ENCODE measurements at places on chromosomes 16 and 17.
A peak's percentile ranks its signal among the peaks of the same experiment; 100 is the strongest.

GRCh38 chr16:11783319-11784037 is 13.6 kb downstream of the ZC3H7A start:
- peak; percentile 84 for DNase-seq

DNA sequence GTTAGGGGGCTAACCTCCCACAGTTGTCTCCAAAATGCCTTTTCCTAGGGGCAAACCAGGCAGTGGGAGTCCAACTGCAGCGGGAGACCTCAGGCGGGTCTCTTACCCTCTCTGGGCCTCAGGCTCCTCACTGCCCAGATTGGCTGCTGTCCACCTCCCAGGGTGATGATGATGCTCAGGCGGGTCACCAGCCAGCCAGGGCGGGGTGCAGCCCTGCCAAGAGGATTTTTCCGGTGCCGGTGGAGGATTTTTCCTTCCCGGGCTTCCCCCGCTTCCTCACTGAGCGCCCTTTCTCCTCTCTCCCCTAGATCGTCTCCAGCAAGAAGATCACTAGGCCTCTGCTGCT is 22.8 kb downstream of the CPNE2 start:
- DNase-seq, result no peak

DNA sequence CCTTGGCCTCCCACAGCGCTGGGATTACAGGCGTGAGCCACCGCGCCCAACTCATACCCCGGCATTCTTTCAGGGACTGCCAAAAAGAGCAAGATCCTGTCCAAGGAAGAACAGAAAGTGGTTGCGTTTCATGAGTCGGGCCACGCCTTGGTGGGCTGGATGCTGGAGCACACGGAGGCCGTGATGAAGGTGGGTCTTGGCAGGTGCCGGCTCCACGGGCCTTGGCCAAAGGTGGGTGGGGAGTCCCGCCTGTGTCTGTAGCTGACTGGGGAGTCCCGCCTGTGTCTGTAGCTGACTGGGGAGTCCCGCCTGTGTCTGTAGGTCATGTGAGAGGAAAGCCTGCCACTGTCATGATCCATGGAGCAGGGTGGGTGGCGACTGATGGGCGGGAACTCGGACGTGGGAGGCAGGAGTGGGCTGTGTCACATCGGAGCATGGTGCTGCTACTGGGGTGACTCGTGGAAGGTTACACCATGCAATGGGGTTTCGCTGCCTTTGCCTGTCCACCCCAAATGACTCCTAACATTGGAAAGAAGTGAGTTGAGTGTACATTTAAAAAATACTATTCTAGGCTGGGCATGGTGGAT is 10.0 kb upstream of the RPL13 start:
- DNase-seq, result no peak

- DNase-seq, result no peak
Measured at GRCh38 chr17:9208381-9209105, 187.2 kb downstream of the NTN1 start.

DNA sequence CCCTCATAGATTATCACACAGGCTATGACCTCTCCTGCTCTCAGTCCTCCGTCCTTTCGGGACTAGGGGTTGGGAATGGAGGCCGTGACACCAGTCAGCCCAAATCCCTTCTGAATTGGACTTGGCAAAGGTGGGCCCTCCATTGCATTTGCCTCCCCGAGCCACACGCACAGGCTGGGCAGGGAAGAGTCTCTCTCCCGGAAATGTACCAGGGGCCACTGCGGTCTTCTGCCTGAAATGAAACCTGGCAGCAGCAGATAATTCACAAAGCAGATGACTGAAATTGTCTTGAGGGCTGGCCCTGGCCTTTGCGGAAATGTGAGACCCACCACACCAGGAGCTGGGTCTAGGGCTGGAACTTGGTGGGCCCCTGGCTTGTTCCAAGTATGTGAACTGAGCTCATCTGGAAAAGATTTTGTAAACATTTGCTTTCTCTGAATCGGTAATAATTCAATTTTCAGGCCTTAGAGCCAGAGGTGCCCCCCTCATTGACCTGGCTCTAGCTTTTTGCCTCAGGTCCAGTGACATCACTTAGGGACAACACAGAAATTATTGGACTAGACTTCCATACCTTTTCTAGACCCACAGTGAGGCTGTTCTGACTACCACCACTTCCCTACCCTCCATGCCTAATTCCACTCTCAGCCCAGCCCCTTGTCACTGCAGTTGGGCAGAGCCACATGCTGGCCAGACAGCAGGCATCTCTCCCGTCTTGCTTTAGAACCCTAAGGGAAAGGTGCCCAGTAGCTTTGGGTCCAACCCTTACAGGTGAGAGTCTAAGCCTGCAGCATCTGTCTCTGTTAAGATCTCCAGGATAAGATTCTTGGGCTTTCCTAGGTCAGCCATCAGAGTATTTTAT is 75.2 kb downstream of the CCDC182 start:
- DNase-seq, result no peak

DNA sequence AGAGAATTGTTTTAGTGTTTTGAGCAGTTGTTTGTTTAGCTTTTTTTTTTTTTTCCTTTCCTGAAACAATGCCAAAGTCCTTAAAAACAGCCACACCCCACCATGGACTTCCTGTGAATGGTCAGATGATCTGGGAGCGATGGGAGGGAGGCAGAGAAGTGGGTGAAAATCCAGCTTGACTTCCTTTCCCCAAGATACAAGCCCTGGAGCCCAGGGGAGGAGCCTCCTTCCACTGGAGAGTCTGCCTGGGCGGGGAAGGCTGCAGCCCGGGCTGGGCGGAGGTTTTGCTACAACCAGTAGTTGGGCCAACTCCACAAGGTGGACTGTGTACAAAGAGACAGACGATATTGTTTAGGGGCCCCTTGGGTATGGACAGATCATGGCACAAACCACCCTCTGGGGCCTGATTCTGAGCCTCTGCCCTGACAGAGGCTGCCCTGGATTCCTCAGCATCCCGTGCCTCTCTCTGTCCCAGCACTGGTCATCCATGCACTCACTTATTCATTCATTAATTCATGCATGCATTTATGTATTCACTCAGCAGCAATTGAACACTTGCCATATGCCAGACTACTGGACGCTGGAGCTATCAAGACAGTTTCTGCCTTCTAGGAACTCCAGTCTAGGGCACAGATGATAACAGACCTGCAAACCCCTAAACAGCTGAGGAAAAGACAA is 29.8 kb downstream of the WSB1 start:
- DNase-seq, result no peak

DNA sequence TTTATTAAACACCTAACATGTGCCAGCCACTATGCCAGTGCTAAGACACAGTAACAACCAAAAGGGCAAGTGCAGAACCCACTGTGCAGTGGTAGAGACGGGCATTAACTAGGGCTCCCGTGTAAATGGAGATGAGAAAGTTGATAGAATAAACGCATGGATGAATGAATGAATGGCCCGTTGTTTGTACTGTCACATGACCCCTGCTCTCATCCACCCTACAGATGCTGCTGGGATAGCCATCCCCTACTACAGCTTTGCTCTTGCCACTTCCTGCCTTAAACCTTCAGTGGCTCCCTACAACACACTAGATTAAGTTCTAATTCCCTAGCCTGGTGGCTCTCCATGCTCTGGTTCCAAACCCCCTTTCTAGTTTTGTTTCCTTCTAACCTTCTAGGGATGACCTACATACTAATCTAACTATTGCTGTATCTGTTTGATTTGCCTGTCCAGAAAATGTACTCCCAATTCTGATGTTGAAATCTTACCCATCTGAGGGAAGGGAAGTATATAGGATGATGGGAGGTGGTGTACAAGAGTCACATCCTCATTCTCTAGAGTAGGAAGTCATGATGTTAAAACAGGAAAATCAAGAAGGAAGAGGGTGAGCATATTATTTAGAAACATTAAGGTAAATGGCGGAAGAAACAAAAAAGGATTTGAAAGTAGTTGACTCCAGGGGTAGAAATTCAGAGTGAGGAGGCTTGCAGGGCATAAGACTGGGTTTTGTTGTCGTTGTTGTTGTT is 11.4 kb upstream of the TNRC6C start:
- DNase-seq, result no peak

GRCh38 chr17:42548070-42548837 is 4.5 kb upstream of the HSD17B1 start:
- peak; percentile 52 for DNase-seq

DNA sequence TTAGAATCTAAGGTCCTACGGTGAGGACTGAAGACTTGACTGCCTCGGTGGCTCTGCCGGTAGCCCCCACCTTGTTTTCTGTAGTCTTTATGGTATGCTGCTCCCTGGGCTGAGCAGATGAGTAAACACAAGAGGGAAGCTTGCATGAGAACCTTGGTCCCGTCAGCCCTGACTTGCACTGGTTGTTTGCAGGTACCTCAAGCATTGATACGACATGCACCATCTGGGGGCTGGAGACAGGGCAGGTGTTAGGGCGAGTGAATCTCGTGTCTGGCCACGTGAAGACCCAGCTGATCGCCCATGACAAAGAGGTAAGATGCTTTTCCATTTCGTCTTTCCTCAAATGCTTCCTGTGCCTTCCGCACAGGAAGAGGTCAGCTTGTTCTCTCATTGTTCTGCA is 21.1 kb upstream of the TACO1 start:
- DNase-seq, result no peak

DNA sequence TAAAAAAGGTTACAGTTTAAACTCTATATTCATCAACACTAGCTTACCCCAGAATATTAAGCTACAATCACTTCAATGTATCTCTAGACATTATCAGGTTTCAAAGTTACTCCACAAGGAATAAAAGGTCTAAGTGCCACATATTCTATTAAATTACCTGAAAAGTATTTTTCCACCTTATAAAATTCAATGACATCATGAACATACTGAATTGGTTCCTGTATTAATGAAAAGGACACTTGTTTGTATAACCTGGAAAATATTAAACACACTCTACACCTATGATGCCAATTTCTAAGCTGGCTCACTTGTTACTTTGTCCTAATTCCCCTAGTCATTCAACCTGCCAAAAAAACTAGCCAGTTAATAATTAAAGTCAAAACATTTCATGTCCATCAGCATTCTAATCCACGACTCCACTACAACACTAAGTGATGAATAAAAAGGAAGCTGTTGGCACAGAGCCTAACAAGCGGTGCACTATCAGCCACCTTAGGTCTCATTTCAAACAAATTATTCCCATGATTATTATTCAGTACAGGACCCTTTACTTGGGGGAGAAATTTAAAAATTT is 12.2 kb downstream of the MED13 start:
- DNase-seq, result no peak
